ENCODE measurements at places on chromosomes 16 and 17.

GRCh38 chr16:48892893-48893292 lies 282.9 kb upstream of the N4BP1 start:
- no peak for DNase-seq

DNA sequence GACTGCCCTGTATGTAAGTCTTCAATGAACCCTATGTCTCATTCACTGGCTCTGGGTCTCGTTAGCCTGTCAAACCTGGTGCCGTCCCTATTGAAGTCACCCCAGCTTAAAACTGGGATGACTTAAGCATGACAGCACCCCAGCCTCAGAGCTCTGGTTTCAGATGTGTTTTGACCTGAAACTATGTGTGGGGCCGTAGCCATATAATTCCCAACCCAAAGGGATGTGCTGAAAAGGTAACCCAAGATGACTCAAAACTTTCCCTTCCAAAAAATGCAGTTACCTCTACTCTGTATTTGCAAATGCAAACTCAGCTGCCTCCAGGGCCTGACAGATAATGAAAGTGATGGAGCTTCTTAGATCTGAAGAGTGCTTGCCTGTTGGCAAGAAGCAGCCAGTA lies 478.3 kb upstream of the ERCC4 start:
- DNase-seq: no peak

GRCh38 chr17:28475151-28475900 lies 1.9 kb downstream of the SLC13A2 start:
- DNase-seq: peak; percentile 59

DNA sequence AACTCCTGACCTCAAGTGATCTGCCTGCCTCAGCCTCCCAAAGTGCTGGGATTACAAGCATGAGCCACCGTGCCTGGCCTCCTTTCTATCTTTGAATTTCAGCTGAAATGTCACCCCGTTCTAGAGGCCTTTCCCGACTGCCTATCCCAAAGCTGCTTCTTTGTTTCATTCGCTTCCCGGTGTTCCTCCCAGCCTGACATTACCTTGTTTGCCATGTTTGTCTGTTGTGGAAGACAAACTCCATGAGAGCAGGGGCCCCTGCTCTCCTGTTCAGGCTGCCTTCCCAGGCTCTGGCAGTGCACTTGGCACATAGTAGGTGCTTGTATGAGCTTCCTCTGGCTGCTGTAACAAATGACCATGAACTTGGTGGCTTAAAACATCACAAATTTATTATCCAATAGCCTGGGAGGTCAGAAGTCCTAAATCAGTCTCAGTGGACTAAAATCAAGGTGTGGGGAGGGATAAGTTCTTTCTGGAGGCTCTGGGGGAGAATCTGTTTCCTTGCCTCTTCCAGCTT lies 2.6 kb upstream of the CCL22 start:
- no peak for DNase-seq

DNA sequence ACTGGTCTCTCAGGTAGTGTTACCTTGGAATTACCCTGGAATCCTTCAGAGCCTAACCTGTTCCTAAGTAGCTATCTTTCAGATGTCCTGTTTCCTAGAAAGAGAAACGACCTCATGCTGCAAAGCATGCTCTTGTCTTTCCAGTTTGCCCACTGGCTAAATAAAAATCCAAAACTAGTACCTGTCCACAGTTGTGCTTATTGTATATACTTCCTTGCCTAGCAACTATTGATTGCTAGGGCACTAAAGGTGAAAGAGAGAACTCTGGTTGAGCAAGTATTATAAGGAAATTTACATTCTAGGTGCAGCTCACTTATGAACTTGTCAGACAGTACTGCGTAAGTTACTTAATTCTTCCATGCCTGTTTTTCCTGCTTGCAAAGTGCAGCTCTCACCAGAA lies 38.5 kb downstream of the LIG3 start:
- no peak for DNase-seq

DNA sequence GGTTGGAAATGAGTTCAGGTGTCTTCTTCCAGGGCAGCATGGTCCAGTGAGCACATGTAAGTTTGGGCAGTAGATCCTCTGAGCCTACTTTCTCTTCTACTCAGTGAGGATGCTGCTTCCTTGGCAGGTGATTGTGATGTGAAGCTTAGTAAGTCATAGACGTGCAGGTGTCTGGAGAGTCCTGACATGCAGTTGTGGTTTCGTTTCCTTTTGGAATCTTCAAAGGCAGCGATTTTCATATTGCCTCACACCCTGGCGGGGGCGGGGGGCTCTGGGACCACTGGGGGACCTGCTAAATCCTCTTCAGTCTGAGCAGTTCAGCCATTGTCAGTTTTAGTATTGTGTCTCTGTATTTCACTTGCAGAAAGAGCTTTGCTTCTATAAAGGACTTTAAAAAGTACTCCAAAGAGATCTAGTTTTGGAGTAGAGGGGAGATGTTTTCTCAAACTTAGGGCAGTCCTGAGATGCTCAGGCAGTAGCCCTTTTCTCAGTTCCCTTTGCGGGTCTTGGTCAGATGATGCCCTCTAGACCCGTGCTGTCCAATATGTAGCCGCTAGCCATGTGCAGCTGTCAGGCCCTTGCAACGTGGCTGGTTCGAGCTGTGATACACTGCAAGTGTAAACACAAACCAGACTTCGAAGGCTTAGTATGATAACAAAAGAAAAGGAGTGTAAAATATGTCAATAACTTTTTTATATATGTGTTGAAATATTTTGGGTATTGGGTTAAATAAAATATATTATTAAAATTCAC lies 4.0 kb upstream of the CDK5R1 start:
- no peak for DNase-seq

DNA sequence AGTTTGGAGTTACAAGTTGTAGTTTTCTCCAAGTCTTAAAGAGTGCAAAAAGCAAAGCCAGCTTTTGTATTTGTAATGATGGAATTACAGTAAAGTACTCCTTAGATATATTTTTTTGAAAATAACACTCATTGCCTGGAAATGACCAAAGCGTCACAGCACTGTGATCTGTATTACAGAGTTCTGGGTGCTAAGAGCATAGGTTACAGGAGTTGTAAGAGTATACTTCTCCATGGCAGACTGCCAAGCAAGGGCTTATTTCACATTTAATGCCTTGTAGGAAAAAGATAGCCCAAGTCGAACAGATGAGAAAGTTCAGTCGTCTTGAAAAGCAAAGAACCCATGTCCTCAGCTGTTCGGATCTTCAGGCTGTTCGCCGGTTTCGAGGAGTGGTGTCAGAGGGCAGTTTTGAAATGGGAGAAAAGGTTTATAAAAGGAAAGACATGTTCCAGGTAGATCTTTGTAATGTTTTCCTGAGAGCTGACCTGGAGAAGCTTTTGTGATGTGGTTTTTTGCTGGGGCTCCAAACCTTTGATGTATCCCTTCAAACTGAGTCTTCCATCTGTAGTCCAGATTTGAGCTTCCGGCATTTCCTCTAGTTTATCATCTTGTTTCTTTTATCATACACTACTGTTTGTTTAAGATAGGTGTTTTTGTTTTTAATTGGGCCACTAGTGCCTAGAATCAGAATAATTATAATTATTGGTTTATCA lies 41.3 kb downstream of the ERCC4 start:
- DNase-seq: no peak

DNA sequence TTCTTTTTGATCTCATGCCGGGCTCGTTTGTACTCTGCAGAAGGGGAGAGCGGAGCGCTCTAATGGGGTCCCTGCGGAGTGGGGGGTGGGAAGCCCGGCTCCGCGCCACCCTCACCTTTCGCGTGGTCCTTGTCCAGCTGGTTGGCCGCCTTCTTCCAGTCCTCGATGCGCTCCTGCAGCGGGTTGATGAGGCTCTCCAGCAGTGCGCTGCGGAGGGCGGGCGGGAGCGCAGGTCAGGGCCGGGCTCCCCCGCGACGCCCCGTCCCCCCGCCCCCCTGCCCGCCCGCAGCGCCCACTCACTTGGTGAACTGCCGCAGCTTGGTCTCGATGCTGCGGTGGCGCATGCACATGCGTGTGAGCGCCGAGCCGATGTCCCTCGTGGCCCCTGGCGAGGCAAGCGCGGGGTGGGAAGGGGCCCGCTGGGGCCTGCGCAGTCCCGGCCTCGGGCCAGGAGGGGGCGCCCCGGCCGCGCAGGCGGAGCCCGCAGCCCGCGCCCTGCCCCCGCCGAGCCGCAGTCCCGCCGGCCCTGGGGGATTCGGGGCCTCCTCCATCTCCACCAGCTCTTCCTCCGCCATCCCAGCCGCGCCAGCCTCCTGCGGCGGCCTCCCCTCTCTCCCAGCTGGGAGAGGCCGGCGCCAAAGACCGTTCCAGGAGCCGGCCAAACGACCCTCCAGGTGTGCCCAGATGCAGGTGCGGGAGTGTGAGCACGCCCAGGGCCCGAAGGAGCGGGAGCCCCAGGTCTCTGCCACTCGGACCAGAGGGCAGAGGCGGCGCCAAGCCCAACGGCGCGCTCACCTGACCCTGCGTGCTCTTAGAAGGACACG lies 6.0 kb downstream of the MTSS2 start:
- no peak for DNase-seq

DNA sequence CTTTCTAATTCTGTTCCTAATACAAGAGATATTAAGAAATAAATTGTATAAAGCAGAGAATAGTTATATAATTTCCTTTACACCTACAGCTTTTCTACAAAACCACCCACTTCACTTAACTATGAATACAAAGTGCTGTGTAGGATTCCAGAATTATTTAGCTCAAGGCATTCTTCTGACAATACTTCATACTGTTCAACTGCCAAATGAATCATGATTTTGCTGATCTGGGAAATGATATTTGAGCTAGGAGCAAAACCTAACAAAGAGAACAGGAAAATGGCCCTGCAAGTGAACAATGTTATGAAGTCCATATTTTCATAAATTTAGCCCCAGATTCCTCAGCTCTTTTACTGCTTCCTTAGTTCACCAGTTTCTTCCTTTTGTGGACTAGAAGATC lies 12.9 kb downstream of the BBS2 start:
- DNase-seq: no peak

DNA sequence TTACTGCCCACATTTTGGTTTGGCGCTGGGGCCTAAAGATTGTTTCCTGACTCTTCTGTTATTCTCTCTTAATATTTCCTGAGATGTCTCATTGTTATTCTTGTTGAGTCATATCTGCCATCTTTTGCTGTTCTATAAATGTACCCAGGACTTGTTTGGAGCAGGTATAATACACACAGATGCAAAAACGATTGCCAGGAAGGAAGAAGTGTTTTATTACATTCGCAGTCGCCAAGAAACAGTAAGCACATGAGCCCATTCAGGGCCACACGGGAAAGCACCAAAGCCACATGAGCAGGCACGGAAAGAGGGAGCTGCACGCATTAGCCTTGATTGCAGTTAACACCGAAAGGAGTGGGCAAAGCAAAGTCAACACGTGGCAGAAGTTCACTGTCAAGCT lies 70.2 kb downstream of the ARHGAP44 start:
- DNase-seq: no peak

GRCh38 chr17:778096-778495 lies 4.0 kb downstream of the GLOD4 start:
- DNase-seq: no peak

GRCh38 chr16:73170612-73171038 lies 122.7 kb upstream of the ZFHX3 start:
- DNase-seq: no peak

DNA sequence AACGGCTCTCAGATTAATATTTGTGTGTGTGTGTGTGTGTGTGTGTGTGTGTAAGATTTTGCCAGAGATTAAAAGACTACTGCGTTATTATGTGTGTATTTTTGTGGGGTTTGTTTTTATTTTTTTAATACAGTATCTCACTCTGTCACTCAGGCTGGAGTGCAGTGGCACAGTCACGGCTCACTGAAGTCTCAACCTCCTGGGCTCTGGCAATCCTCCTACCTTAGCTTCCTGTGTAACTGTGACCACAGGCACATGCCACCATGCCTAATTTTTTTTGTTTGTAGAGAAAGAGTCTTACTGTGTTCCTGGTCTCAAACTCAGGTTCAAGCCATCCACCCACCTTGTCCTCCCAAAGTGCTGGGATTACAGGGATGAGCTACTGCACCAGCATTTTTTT lies 87.2 kb downstream of the CYB561 start:
- DNase-seq: no peak

DNA sequence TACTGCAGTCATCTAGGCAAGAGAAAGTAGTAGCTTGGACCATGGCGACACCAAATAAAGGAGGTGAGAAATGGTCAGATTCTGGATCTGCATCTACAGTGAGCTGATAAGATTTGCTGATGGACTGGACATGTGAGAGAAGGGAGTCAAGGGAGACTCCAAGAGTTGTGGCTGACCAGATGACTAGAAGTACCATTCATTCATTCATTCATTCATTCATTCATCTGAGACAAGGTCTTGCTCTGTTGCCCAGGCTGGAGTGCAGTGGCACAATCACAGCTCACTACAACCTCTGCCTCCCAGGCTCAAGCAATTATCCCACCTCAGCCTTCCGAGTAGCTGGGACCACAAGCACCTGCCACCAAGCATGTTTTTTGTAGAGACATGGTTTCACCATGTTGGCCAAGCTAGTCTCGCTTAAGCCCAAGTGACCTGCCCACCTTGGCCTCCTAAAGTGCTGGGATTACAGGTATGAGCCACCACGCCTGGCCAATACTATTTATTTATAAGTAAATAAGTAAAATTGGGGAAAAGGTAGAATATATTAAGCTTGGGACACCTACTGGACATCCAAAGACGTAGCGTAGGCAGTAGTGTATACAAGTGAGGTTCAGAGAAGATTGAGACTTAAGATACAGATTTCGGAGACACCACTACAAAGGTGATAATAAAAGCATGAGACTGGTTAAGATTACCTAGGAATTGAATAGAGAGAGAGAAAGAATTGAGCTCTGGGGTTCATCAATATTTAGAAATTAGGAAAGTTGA lies 15.7 kb upstream of the RNF43 start:
- no peak for DNase-seq

DNA sequence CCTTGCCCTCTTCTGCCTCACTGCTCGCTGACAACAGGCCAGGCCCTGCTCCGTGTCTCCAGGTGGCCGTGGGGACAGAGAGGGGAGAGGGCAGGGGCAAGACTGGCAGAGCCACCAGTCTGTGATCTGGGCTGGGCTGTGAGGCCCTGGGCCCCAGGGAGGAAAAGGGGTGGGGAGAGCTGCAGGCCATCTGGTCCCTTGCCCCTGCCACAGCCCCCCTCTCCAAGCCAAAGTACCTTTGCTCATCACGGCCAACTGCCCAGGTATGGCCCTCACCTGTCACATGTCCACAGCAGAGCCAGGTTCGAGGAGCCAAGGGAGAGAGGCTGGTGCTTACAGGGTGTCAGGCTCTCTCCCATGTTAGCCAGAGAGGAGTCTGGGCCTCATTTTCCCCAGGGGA lies 91.4 kb upstream of the LHX1 start:
- DNase-seq: no peak

DNA sequence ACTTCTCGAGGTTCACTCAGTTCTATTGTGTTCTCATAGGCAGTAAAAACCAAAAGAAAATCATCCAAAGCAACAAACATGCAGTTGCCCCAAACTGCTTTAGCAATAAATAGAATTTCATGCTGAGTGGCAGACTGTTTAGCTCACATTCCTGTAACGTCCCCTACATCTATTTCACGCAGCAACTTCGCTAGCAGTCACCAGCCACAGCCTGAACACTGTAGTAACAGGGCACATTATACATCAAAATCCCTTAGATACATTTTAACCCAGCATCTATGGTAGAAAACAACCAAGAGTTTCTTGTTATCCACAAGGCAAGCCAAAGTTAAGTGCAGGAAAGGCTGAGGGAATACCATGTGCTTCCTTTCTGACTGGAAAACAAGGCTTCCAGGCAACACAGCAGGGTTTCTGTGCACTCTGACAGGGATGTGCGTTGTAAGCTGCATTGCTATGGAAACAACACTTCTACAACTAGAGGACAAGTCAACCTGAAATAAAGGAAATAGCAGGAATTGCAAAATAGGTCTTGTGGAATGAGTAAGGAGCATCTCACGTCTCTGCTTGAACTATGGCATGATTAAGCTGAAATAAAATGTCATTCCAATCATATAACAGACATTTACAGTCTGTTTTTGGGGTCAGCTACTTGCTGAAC lies 55.4 kb downstream of the CFDP1 start:
- no peak for DNase-seq

- no peak for DNase-seq
These were observed 25.7 kb downstream of the CHD9 start for GRCh38 chr16:53080345-53081031.
